ENCODE measurements at places on chromosomes 6 and 20. TPM values are rescaled to one million over a fixed set of nuclear protein-coding genes. Genes with fewer than 3 reads are reported as not detected.

The RAE1 gene
- total RNA-seq = 24.1 TPM

- H3K36me3 ChIP-seq = no peaks in the 10 kb centered on the region
- no peaks in the 10 kb centered on the region for H3K27me3 ChIP-seq
- no peak for DNase-seq
- H3K27ac ChIP-seq = no peak overlapping the region
- H3K4me1 ChIP-seq = peaks cover 8% of the 10 kb centered on the region
- no peak overlapping the region for H3K4me3 ChIP-seq
These were observed 65.8 kb downstream of the SHPRH start for GRCh38 chr6:145898376-145898775.

GRCh38 chr20:23111307-23111943 is 25.3 kb upstream of the CD93 start:
- no peak for DNase-seq
- no peak overlapping the region for H3K4me3 ChIP-seq
- no peaks in the 10 kb centered on the region for H3K27me3 ChIP-seq
- no peak overlapping the region for H3K27ac ChIP-seq
- H3K36me3 ChIP-seq = no peaks in the 10 kb centered on the region

GRCh38 chr6:65110031-65110430 is 597.0 kb downstream of the EYS start:
- peaks cover 5% of the 10 kb centered on the region for H3K4me1 ChIP-seq
- H3K36me3 ChIP-seq = no peaks in the 10 kb centered on the region
- no peak overlapping the region for H3K27ac ChIP-seq

Data from esophagus muscularis mucosa (tissue), 4 donors.